ENCODE measurements at places on chromosomes 4 and X. TPM values are rescaled to one million over a fixed set of nuclear protein-coding genes. Genes with fewer than 3 reads are reported as not detected.

HPGD gene
- 2.3 TPM for total RNA-seq

S100P gene
- 0.38 TPM for total RNA-seq

ABRAXAS1 gene
- 6.1 TPM for total RNA-seq

ADGRG2 gene
- 1.2 TPM for total RNA-seq

NPY5R gene
- total RNA-seq, result 0.21 TPM

HELQ gene
- total RNA-seq, result 13.0 TPM

TAF7L gene
- 0.15 TPM for total RNA-seq

FGF5 gene
- not detected for total RNA-seq

ARHGAP10 gene
- total RNA-seq, result 46.5 TPM

BEX1 gene
- total RNA-seq, result 8.9 TPM

DAPP1 gene
- 1.5 TPM for total RNA-seq

DGAT2L6 gene
- total RNA-seq, result not detected

CT55 gene
- total RNA-seq, result not detected

ZDHHC15 gene
- total RNA-seq, result 3.2 TPM

UCP1 gene
- 4.1 TPM for total RNA-seq
